Activated CD4-positive, alpha-beta T cell treated with anti-CD3 and anti-CD28 coated beads for 48 hours (primary cell): ENCODE measurements at places on chromosomes 3 and 15.

- no peak for DNase-seq
These were observed 119.4 kb upstream of the LMOD3 start for GRCh38 chr3:69241769-69242168.

- DNase-seq: no peak
These were observed 30.4 kb upstream of the SYNM start for GRCh38 chr15:99074446-99074845.

- DNase-seq: no peak
These were observed 64.4 kb downstream of the ZNF609 start for GRCh38 chr15:64524778-64525177.

- DNase-seq: peak; percentile 31
These were observed 426 bp downstream of the PRKCD start for GRCh38 chr3:53161450-53161819.

DNA sequence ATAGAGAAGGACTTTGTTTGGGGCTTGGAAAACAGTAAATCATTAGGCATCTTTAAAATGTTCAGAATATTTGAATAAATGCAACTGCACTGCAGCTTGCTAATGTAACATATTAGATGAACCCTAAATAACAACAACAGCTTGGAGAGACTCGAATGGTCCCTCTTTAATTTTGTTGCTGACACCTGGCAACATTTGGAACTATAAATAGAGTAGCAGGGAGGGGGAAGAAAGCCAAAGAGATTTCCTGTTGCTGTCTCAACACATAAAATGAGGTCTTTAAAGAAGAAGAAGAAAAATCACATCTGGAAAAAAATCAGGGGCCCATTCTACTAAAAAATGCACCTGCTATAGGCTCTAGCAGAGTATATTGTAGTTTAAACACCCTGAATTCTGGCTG, 49.9 kb upstream of the DPPA4 start:
- DNase-seq: no peak

GRCh38 chr15:92808598-92809063, 91.5 kb upstream of the CHD2 start:
- no peak for DNase-seq

DNA sequence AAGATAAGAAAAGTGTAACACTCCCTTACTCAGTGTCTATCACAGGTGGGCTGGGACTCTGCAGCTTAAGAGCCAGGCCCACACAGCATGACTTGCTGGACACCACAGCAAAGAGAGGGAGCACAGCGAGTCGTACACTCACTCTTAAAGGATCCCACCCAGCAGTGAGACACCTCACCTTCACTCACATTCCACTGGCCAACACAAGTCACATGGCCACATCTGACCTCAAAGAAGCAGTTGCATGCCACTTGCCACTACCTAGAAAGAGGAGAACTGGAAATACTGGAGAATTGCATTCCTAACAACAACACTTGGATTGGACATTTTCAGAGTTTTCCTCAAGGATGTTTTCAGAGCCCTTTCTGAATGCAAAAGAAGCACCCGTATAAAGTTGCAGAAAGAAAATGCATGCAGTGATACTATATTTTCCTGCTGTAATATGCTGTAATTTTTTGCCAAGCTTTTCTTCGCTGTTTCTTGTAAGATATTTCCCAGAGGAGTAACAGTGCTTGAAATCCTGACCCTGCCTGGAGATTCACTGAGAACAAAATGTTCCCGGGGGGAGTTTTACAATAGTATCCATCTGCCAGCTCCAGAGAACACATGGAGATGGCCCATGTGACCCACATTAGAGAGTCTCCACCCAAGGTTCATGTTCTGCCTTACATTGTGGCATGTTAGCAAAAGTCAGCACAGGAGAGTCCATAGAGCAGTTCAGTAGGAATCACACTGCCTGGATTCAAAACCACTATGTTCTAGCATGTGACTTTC, 42.2 kb downstream of the TRIM42 start:
- no peak for DNase-seq
